ENCODE measurements at places on chromosomes 12 and 14. TPM values are rescaled to one million over a fixed set of nuclear protein-coding genes. Genes with fewer than 3 reads are reported as not detected.

DNA sequence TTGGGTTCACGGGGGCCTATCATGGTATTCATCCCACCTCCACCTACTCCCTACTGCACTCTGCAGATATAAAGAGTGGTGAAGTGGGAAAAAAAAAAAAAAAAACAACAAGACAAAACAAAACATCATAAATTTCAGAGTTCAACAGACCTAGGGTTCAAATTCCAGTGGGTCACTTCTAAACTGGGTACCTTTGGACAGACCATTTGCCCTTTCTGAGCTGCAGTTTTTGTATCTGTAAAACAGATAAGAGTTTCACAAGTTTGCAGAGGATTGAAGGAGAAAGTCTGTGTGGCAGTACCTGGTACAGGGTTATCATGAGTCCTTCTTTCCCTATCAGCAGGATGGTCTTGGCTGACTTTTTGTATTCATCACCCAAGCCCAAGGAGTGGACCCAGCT is 211.2 kb upstream of the EEA1 start:
- no peak for DNase-seq

DNA sequence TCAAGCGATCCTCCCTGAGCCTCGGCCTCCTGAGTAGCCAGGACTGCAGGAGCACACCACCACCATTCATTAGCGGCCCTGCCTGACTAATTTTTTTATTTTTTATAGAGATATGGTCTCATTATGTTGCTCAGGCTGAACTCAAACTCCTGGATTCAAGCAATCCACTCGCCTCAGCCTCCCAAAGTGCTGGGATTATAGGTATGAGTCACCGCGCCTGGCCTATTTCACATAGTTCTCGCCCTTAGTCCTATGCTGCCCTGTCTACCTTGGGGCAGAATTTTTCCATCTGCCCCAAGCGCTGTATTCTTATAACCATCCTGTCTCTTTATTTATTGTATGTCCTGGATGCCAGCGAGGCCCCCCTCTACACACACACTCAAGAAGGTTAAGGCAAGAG is 50.9 kb upstream of the BCL2L14 start:
- no peak for DNase-seq

NCOR2 gene
- total RNA-seq, result 147 TPM

A2M gene
- total RNA-seq, result 296 TPM

CRIP1 gene
- total RNA-seq, result 49.3 TPM

All from tongue (tissue), 3 donors.